ENCODE measurements at places on chromosomes 7 and 10. TPM values are rescaled to one million over a fixed set of nuclear protein-coding genes. Genes with fewer than 3 reads are reported as not detected.

The SORCS1 gene
- total RNA-seq: not detected

- DNase-seq: no peak
- no peaks in the 10 kb centered on the region for H3K4me1 ChIP-seq
- H3K27me3 ChIP-seq: no peaks in the 10 kb centered on the region
- H3K36me3 ChIP-seq: no peaks in the 10 kb centered on the region
Observed at GRCh38 chr7:3280445-3280844, 20.6 kb upstream of the SDK1 start.

DNA sequence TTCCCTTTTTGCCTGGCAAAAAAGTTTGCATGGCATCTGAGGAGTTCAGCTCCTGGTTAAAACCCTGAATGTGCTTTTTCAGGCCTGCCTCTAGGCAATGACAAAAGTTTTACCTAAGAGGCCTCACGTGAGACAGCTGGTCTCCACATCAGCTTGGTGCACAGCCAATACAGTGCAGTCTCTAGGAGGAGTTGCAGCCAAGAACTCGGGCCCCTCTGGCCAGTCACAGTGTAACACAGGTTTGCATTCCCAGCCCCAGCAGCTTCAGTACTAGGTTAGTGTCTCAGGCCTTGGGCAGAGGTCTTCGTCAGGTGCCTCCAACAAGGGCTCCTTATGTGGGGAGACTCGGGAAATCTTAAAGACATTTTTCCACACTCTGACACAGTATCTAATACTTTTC lies 771.7 kb downstream of the SORCS1 start:
- H3K36me3 ChIP-seq: no peaks in the 10 kb centered on the region
- no peak overlapping the region for H3K27ac ChIP-seq
- H3K4me3 ChIP-seq: no peak overlapping the region
- no peak for DNase-seq

DNA sequence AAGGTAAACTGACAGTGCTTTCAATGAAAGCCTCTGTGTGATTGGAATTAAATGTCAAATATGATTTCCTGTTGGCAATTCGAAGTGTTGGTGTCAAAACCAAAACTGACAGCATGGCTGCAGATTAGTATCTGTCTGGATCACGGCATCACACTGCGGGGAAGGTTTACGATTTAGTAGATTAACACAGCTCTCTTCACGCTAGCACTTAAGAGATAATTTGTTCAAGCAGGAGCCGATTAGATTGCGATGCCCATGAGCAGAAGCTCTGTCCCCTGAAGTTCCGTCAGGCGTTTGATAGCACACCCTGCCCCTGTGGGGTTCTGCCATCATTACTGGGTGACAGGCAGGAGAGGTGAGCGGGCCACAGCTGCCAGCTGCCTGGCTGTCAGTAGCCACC lies 279.5 kb upstream of the AUTS2 start:
- H3K27me3 ChIP-seq: no peaks in the 10 kb centered on the region
- H3K36me3 ChIP-seq: no peaks in the 10 kb centered on the region
- no peak overlapping the region for H3K4me3 ChIP-seq
- H3K27ac ChIP-seq: no peak overlapping the region
- no peak for DNase-seq
- no peaks in the 10 kb centered on the region for H3K4me1 ChIP-seq

DNA sequence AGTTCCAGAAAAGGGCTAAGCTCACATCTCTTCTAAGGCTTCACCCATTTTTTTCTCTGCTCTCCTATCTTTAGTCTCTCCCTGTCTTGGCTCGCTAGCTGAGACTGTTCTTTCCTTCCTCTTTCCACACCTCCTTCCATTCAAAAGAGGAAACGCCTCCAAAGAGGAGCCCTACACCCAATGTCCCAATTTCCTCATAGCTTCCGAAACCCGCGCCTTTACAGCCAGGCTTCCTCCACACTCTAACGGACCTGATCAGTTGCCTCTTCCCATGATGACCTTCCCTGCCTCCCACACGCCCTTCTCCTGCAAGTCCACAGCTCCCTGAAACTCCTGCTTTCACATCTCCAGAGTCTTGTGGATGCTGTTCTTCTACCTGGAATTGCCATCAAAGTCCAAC lies 71.7 kb downstream of the COBL start:
- no peaks in the 10 kb centered on the region for H3K27me3 ChIP-seq
- DNase-seq: no peak
- H3K27ac ChIP-seq: no peak overlapping the region
- no peaks in the 10 kb centered on the region for H3K36me3 ChIP-seq
- H3K4me3 ChIP-seq: no peak overlapping the region

GRCh38 chr7:139869886-139870285 lies 40.8 kb downstream of the TBXAS1 start:
- no peak for DNase-seq
- no peaks in the 10 kb centered on the region for H3K27me3 ChIP-seq

GRCh38 chr7:23622506-23622925 lies 25.3 kb downstream of the CCDC126 start:
- no peak for DNase-seq
- peaks cover 13% of the 10 kb centered on the region for H3K36me3 ChIP-seq
- H3K27ac ChIP-seq: peak overlapping the region; percentile 63
- no peaks in the 10 kb centered on the region for H3K27me3 ChIP-seq

DNA sequence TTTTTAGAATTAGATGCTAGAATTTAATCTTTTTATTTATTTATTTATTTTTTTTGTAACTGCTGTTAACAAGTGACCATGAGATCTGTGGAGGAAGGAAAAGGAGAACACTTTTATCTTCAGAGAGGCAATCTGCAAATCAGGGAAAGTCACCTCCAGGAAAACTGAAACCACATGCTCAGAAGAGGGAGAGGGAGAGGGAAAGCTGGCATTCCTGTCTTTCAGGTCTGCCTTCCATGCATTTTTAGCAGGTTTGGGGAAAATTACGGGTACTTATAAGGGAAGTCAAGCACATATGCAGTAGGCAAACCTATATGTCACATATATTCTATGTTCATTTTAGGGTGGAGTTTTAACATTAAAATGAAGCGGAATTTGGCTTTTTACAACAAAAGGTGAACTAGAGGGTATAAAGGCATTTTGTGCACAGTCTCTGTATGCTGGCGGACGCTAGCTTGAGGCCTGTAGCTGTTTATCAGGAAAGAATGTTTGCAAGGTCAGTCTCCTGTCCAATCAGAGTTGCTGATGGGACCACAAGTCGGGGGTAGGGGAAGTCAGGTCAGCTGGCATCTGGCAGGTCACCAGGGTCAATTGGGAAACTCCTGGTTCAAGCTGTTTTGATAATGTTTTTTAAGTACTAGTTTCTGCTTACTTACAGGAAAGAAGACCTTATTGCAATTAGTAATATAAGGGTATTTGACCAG lies 333.5 kb downstream of the GPR158 start:
- no peak overlapping the region for H3K27ac ChIP-seq
- H3K36me3 ChIP-seq: no peaks in the 10 kb centered on the region
- no peaks in the 10 kb centered on the region for H3K27me3 ChIP-seq
- no peak for DNase-seq
- H3K4me3 ChIP-seq: no peak overlapping the region

- H3K36me3 ChIP-seq: no peaks in the 10 kb centered on the region
- no peaks in the 10 kb centered on the region for H3K27me3 ChIP-seq
- no peak overlapping the region for H3K27ac ChIP-seq
- no peak for DNase-seq
- H3K4me1 ChIP-seq: no peaks in the 10 kb centered on the region
Observed at GRCh38 chr7:25765110-25765655, 386.8 kb upstream of the NFE2L3 start.

GRCh38 chr7:140297192-140297591 lies 101.1 kb downstream of the SLC37A3 start:
- no peaks in the 10 kb centered on the region for H3K36me3 ChIP-seq
- DNase-seq: no peak
- no peak overlapping the region for H3K27ac ChIP-seq
- H3K4me3 ChIP-seq: no peak overlapping the region

GRCh38 chr10:111344804-111345203 lies 268.0 kb downstream of the ADRA2A start:
- peaks cover 26% of the 10 kb centered on the region for H3K27me3 ChIP-seq
- no peak overlapping the region for H3K27ac ChIP-seq
- no peaks in the 10 kb centered on the region for H3K36me3 ChIP-seq
- H3K4me1 ChIP-seq: no peaks in the 10 kb centered on the region
- no peak overlapping the region for H3K4me3 ChIP-seq

GRCh38 chr10:116785867-116786266 lies 43.5 kb upstream of the HSPA12A start:
- H3K4me1 ChIP-seq: peaks cover 5% of the 10 kb centered on the region
- DNase-seq: no peak
- H3K27ac ChIP-seq: no peak overlapping the region
- no peaks in the 10 kb centered on the region for H3K27me3 ChIP-seq
